ENCODE measurements at places on chromosomes 16 and 17. TPM values are rescaled to one million over a fixed set of nuclear protein-coding genes. Genes with fewer than 3 reads are reported as not detected.

The CNGB1 gene
- total RNA-seq, result not detected

The CHST5 gene
- total RNA-seq, result 0.71 TPM

The FGF11 gene
- total RNA-seq, result 28.0 TPM

The SKAP1 gene
- total RNA-seq, result 0.30 TPM

DNA sequence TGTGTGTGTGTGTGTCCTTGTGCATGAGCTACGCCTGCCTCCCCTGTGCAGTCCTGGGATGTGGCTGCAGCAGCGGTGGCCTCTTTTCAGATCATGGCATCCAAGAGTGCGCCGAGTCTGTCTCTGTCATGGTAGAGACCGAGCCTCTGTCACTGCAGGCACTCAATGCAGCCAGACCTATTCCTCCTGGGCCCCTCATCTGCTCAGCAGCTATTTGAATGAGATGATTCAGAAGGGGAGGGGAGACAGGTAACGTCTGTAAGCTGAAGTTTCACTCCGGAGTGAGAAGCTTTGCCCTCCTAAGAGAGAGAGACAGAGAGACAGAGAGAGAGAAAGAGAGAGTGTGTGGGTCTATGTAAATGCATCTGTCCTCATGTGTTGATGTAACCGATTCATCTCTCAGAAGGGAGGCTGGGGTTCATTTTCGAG lies 22.5 kb downstream of the STAT5A start:
- peaks cover 36% of the 10 kb centered on the region for H3K4me1 ChIP-seq
- H3K27me3 ChIP-seq, result no peaks in the 10 kb centered on the region
- no peak overlapping the region for H3K4me3 ChIP-seq
- H3K36me3 ChIP-seq, result peaks cover 8% of the 10 kb centered on the region
- H3K27ac ChIP-seq, result peak overlapping the region; percentile 70

DNA sequence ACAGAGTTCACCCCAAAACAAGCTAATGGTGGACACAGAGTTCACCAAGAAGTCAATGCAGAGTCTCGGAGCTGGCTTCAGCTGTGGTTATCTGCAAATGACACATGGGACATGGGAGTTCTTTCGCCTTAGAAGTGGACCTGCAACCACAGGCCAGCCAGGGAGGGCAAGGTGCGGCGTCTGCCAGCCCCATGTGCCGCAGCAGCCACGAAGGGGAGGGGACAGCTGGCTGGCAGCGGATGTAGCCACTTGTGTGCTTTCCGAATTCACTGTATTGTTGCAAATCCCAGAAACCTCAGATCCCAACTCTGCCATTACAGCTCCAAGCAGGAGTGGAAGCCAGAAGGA lies 24.8 kb downstream of the LMF1 start:
- no peak for DNase-seq
- H3K4me1 ChIP-seq, result no peaks in the 10 kb centered on the region
- H3K36me3 ChIP-seq, result peaks cover 28% of the 10 kb centered on the region
- no peak overlapping the region for H3K4me3 ChIP-seq
- no peaks in the 10 kb centered on the region for H3K27me3 ChIP-seq

- H3K27ac ChIP-seq, result peak overlapping the region; percentile 56
- H3K4me1 ChIP-seq, result peaks cover 19% of the 10 kb centered on the region
- H3K4me3 ChIP-seq, result no peak overlapping the region
- H3K36me3 ChIP-seq, result peaks cover 6% of the 10 kb centered on the region
- H3K27me3 ChIP-seq, result no peaks in the 10 kb centered on the region
- no peak for DNase-seq
These were observed 25.7 kb downstream of the MAP3K3 start for GRCh38 chr17:63647936-63648335.

- H3K36me3 ChIP-seq, result peaks cover 9% of the 10 kb centered on the region
- DNase-seq, result no peak
- peaks cover 24% of the 10 kb centered on the region for H3K4me1 ChIP-seq
- H3K27me3 ChIP-seq, result no peaks in the 10 kb centered on the region
These were observed 19.0 kb downstream of the USP32 start for GRCh38 chr17:60372790-60373483.

Measured in WTC11 (cell line).